H4 (cell line): ENCODE measurements at places on chromosomes 5 and 9.

GRCh38 chr5:3701694-3702093 lies 106.1 kb downstream of the IRX1 start:
- DNase-seq: no peak

DNA sequence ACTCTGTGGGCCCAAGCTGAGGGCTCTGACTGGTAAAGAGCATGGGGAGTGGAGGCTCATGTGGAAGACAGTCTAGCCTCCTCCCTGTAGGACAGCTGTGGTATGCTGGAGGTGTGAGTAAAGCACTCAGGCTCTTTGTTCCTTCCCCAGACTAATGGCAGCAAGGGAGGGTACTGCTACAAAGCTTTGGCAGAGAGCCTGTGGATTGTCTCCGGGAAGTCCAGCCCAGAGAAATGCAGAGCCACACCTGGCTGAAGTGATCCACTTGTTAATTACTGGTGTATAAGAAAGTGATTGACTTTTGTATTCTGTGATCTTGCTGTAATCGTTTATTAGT lies 161.7 kb downstream of the OXCT1 start:
- DNase-seq: no peak

- DNase-seq: no peak
Measured at GRCh38 chr9:127707766-127708165, 978 bp downstream of the CFAP157 start.

DNA sequence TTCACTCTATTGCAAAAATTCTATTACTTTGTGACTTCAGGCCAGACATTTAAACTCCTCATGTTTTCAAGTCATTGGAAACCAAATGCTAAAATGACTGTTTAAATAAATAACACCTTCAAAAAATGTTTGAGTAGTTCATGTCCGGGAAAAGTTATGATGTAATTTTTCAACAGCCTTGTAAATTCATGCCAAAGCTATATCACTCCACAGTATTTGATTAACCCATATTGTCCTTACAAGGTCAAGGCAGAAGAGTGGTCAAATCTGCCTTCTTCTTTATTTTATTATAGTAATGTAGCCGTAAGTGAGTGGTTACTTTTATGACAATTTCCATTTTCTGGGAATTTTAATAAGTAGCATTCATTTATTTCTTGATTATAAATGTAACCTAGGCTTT lies 72.8 kb downstream of the ADCY2 start:
- DNase-seq: no peak
